ENCODE measurements at places on chromosomes 1 and 21.

DNA sequence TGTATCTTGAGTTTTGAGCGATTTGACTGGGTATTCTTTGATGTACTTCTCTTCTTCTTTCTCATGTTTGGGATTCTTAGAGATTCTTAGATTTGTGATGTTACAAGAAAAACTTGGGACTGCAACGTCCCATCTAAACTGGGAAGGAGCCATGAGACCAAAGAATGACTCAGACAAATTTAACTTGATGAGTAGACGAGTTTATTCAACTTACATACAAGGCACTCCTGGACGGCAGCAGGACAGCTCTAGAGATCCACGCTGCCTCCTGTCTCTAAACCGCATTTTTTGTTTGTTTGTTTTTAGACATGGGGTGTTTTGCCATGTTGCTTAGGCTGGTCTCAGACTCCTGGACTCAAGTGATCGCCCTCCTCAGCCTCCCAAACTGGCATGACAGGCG lies 137.1 kb downstream of the PIK3R3 start:
- no peak for DNase-seq

GRCh38 chr1:94230920-94231319 lies 6.5 kb downstream of the ARHGAP29 start:
- no peak for DNase-seq

DNA sequence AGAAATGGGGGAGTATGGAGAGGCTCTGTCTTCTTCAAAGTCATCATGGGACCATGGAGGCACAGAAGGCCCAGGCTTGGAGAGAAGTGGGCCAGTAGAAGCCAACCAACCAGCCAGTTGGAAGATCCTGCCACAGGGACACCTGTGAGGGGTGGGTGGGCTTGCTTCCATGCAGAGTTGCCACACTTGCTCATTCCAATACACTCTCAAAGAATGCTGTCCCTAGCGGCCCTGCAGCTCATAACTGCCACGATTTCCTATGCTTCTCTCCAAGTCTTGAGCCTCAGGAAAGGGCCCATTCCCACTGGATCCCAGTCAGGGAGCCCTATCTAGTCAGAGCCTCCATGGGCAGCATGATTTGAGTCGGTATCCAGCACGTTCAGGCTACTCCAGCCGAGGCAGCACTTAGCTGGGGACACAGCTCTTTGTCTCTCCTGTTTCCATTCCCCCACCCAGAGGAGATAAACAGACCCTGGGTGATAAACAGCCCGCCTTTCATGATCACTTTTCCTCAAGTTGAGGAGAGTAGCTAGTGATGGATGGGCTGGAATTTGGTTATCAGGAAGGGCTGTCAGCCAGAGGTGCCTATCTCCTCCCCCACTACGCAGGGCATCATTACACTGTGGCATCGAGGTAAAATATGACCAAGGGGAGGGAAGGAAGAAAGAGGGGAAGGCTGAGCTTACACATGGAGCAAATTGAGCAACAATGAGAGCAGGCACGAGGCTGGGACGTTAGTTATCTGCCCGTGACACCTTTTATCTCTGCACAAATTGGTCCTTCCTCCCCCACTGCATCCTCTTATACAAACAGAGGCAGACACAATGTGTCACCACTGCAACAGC lies 64.6 kb downstream of the ERI3 start:
- no peak for DNase-seq

- peak; percentile 32 for DNase-seq
Measured at GRCh38 chr1:76240316-76240715, 165.8 kb downstream of the ST6GALNAC3 start.

GRCh38 chr1:203406446-203407045 lies 55.6 kb upstream of the FMOD start:
- no peak for DNase-seq

- DNase-seq, result no peak
Measured at GRCh38 chr1:26739329-26739914, 43.6 kb downstream of the ARID1A start.

- DNase-seq, result no peak
Measured at GRCh38 chr1:78650114-78650660, 556 bp downstream of the IFI44 start.

- no peak for DNase-seq
Measured at GRCh38 chr21:29205988-29206387, 75.5 kb downstream of the MAP3K7CL start.

GRCh38 chr1:160077486-160077885 lies 3.9 kb upstream of the KCNJ9 start:
- DNase-seq, result no peak

DNA sequence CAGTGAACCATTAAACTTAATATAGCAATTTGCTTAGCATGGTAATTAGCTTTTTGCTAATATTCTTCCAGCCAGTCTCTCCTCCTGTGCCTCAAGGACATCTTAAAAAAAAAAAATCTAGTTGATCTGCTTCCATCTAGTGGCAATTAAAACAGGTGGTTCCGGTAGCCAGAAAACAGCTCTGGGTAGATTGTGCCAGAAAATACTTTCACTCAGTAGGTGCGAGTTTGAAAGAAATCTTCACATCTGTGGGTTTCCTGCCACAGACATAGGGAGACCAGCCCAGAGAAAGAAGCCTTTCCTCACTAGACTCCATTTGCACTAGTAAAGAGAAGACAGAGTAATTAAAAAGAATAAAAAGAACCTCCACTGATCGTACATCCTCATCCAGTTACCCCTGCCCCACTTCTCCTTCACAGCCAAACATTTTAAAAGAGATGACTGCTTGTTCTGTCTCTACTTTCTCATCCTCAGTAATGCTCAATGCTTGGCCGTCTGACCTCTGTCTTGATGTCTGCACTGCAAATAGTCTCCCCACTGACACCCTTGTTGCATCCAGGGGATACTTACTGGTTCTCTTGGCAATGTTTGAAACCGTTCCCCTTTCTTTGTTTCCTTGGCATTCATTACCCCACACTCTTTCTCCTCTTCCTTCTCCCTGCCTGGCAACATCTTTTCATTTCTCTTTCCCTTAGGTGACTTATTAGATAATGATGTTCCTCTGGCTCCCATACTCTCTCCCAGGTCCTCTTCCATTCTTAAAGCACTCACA lies 16.9 kb downstream of the SELL start:
- no peak for DNase-seq

- no peak for DNase-seq
Measured at GRCh38 chr1:78075621-78076020, 29.9 kb downstream of the GIPC2 start.

DNA sequence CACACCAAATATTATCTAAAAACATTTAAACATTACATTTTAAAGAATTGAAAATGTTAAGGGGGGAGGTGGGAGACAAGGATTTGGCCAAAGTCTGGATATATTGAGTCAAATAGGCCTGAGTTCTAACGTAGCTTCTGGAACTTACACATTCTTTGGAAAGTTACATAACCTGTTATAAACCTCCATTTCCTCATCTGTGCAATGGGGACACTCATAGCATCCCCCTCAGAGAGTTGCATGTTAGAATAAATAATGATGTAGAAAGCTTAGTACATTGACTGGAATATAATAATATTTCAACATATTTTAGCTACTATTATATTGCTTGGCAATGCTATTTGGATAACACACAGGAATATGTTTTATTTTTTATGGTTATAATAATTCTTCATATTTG lies 117.7 kb downstream of the ATG4C start:
- no peak for DNase-seq

DNA sequence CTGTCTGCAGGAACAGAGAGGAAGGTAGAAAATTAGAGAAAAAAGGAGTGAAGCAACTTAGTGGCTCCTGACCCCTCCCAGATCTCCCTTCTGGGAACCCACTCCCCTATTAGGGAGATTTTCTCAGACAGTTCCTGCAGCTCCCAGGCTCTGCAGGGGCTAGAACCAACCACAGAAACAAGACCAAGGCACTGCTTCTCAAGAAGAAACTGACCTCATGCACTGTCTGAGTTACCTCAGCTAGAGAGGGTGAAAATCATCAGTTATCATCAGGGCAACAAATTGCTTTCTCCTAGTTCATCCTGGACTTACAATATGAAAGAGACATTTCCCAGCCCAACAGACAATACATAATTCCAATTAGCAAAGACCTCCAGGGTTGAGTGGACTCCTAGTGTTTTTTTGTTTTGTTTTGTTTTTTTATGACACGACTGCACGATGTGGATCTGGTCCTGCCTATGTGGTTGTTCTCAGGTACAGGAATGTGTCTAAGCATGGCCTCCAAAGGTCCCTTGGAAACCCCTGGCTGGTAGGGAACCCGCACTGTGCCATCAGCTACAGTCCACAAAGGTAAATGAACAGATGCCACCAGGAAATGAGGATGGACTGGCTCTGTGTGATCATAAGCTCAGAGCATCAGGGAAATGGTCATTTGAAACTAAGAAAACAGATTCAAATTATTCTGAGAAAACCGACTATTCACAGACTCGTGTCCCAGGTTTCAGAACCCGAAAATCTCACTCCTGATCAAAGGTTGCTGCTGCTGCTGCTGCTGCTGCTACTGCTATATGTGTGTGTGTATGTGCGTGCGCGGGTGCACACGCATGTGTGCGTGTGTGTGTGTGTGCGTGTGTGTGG lies 65.3 kb downstream of the LAMC2 start:
- no peak for DNase-seq

- DNase-seq, result no peak
Measured at GRCh38 chr1:110746644-110747259, 72.0 kb upstream of the KCNA3 start.

DNA sequence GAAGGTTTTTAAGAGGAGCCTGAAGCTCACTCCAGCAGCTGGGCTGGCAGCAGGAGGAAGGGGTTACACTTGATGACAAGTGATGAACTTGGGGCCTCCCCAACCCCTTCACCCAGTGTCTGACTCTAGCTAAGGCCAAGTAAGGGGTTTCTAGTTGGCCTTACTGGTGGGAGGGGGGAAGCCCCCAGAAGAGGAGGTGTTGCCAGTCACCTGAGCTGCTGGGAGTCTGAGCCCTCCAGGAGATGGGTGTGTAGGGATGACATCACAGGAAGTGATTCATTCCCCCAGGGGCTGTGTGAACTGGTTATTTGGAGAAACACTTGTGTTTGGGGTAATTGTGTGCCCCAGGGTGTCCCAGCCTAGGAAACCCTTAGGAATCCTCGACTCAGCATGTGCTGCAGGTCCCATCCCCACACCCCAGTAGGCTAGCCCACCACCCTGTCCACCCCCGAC lies 3.1 kb downstream of the PADI1 start:
- DNase-seq, result peak; percentile 88

DNA sequence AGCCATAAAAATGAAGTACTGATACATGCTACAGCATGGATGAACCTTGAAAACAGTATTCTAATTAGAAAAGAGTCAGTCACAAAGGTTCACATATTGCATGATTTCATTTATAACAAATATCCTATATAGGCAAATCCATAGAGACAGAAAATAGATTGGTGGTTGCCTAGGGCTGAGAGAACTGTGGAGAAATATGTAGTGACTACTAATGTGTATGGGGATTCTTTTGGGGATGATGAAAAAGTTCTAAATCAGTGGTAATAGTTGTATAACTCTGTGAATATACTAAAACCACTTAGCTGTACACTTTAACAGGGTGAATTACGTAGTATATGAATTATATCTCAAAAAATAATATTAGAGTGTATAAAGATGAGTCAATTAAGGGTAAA lies 45.8 kb downstream of the RNF115 start:
- no peak for DNase-seq
